HL-60 (cell line): ENCODE measurements at places on chromosomes 12 and 14.

GRCh38 chr14:32019276-32019675, 57.8 kb upstream of the ARHGAP5 start:
- DNase-seq = no peak

DNA sequence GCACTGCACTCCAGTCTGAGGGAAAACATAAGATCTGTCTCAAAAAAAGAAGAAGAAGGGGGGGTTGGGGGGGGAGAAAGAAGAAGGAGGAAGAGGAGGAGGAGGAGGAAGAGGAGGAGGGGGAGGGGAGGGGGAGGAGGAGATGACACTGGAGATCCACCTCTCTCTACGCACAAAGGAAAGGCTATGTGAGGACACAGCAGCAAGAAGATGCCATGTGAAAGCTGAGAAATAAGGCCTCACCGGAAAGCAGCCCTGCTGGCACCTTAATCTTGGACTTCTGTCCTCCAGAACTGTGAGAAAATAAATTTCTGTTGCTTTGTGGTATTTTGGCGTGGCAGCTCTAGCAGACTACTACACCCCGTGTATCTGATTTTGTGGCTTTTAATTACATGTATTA, 477.9 kb downstream of the MED13L start:
- no peak for DNase-seq

DNA sequence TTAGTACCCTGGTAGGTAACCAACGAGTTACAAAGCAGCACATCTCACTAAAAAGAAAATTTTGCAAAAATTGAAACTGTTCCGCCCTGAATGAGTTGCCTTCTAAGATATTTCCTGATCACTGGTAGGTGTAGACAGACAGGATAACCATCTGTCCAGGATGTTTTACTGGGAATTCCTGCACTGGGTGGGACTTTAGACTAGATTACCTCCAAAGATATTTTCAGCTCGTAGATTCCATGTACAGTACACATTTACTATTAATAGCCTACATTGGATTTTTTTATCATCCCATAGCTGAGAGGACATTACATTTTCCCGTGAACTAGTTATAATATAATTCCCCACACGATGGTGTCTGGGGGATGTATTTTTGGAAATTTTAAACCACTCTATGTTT, 139.6 kb downstream of the DYRK2 start:
- no peak for DNase-seq

GRCh38 chr12:67681105-67681778, 32.7 kb downstream of the DYRK2 start:
- no peak for DNase-seq

DNA sequence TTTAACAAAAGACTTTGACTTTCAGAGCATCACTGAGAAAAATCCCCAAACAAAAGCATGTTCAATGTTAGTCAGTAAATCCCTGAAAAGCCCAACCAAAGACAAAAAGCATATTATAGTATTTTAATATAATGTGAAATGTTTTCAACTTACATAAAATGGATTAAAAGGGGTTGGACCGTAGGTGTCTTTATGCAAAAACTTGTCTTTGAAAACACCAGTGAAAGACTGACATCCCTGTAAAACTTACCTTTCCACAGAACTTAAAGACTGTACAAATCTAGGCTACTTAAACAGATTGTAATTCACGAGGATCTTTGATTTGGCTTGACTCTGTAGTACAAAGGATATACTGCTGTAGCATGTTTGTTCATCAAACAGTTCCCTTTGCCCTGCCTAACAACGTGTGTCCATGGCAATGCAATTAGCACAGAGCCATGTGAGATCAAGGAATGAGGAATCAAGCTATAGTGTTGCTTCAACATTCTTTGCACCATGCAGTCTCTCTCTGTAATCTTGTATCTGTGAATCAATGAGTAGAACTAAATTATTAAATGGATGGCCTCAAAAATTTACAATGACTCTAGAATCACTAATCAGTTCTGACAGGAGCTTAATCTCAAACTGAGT, 138.5 kb upstream of the SYT1 start:
- no peak for DNase-seq

- no peak for DNase-seq
Observed at GRCh38 chr12:130788515-130788914, 50.5 kb downstream of the STX2 start.

GRCh38 chr12:113860950-113861349, 105.2 kb downstream of the RBM19 start:
- DNase-seq = peak; percentile 92

- DNase-seq = no peak
Observed at GRCh38 chr14:84750763-84751554, 779.0 kb upstream of the FLRT2 start.

- DNase-seq = no peak
Observed at GRCh38 chr12:52382854-52383253, 2.6 kb downstream of the KRT84 start.

DNA sequence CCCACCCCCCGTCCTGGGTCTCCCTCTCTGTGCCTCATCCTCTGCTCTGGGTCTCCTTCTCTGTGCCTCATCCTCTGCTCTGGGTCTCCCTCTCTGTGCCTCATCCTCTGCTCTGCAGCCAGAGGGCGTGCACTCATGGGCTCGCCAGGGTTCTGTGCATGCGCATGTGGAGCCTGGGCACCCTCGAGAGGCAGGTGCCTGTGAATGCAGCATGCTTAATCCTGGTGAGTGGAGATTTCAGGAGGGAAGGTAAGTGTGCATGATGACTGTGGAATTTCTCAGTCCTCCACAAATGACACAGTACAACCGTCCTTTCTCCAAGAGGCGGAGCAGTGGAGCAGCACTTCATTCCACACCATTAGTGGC, 65.2 kb downstream of the EP400 start:
- DNase-seq = no peak

- no peak for DNase-seq
Observed at GRCh38 chr14:104725772-104726548, 1.9 kb downstream of the ADSS1 start.

GRCh38 chr14:101781240-101782061, 19.9 kb downstream of the PPP2R5C start:
- DNase-seq = no peak

DNA sequence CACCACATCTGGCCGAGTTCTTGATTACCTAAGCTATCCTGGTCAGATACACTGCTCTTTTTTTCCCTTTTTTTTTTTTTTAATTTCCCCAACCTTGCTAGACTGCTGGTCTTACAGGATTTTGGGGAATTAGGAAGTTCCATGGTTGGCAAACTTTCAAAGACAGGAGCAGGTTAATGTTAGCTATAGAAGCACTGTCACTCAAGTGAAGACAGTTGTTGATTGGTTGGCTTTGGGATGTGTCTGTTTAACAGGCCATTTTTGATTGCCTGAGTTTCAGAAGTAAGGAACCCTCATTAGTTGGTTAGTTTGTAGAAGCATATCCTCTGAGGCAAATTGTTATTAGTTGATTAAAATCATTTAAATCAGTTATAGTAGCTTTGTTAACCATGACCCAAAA, 36.8 kb downstream of the RAP1B start:
- no peak for DNase-seq

GRCh38 chr12:130703733-130704375, 12.2 kb downstream of the RIMBP2 start:
- no peak for DNase-seq

DNA sequence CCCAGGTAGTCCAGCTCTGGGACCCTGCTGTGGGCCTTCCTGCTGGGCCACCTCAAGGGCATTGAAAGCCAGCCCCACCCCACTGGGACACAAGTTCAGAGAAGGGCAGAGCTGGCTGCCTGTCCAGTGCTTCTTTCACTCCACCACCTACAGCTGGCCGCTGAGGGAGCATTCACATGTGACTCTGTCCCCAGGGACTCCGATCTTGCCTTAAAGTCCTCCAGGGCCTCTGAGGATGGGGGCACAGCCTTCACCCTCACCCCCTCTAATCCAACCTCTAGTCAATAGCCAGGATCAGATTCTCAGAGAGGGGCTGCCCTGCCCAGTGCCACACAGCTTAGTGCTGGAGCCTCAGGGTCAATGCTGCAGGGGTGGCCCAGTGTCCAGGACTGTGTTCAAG, 5.0 kb upstream of the CYP46A1 start:
- DNase-seq = no peak

DNA sequence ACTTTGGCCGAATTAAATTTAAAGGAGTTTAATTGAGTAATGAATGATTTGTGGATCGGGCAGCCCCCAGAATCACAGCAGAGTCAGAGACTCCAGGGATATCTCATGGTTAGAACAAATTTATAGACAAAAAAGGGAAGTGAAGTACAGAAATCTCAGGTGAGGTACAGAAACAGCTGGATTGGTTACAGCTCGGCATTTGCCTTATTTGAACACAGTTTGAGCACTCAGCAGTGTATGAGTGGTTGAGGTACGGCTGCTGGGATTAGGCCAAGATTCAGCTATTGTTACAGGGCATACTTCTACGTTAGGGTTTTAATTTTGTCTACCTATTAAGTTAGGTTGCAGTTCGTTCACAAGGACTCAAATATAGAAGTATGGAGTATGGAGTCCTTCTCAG, 23.3 kb downstream of the CCDC38 start:
- no peak for DNase-seq

DNA sequence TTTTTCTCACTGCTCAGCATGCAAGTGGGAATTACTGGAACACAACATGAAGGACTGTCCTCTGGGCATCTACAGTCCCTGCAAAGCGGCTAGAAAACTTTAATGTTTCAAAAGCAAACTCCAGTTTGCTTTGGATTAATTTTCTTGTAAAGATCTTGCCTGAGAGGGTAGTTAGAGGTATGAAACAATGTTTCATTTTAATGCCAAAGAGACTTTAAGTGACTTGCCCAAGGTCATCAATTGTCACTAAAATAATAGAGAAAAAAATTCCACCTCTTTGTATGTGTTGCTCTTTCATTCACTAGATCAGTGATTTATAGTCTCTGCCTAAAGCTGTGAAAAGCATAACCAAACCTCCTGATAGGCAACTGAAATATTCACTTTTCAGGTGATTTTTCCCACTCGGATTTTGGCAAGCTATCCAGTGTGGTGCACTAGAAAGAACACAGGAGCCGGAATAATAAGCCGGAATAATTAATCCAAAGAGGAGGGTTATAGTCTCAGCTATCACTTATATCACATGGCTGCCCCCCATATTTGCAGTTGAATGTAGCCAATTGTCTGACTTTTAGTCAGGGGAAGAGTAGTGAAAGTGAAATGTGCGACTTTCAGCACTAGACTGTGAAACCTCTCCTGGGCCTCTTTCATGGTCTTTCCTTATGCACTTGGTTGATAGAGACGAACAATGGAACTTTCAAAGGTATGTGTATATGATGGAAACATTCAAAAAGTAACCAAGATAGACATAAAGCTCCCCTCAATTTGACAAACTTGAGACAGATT, 107.7 kb downstream of the SLC6A15 start:
- DNase-seq = no peak

DNA sequence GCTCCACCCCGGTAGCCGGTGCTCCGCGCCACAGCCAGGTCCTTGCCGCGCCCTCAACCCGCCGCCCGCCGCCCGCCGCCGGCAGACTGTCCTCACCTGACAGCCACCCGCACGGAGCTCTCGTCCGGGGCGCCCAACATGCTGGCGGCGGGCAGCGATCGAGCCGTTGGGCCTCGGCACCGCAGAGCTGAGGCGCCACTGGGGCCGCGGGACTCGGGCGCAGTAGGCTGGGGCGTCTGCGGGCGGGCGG, 164 bp downstream of the KIF21A start:
- no peak for DNase-seq

DNA sequence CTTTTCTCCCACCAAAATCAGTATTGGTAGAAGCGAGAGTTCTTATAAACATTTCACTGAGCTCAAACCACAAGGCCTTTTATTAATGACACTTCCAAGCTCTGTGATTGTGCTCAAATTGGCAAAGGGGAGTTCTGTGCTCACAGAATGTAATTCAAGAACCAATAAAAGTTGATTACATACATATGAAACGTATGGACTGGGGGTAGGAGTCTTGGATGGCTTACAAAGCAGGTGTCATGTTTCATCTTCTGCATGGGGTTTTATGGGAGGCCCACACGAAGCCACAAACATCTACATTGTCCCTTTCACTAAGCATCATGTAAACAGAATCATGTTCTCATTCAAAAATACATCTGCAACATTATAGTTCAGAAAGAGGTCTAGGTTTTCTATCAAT, 828.3 kb downstream of the VRK1 start:
- no peak for DNase-seq

DNA sequence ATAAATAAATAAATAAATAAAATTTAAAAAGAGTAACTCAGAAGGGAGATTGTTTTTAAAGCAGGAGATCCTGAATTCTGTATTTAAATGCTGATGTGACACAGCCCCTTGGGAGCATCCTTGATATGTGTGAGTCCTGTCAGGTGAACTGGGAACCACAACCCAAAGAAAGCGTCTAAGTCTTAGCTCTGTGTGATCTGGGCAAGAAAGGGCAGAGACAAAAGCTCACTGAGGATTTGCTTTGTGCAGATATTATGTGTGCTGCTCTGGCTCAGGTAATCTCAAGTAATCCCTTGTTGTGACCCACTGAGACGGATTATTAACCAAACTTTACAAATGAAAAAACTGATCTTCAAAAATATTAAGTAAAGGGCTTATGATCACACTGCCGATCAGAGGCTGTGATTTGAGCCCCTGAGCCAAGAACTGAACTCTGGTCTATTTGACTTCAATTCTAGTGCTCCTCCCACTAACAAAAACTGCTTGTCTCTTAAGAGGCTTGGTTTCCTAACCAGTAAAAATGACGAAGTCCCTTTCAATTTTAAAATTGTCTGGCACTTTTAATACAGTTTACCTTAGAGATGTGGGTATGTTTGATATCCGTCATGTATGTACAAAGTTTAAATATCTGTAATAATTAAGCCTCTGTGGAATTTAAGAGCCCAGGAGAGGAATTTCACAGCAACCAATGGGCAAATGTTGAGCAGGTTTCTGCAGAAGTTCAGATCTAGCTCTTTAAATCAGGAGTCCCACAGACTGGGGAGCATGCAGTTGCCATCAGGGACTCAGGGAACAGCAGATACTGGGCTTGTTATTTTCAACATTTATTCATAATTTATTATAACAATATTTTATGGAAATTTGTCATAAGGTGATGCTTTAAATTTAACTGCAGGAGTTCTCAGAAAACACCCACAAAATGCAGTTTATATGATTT, 46.1 kb downstream of the CPM start:
- DNase-seq = no peak

GRCh38 chr14:91364524-91365270, 52.9 kb downstream of the CCDC88C start:
- no peak for DNase-seq

DNA sequence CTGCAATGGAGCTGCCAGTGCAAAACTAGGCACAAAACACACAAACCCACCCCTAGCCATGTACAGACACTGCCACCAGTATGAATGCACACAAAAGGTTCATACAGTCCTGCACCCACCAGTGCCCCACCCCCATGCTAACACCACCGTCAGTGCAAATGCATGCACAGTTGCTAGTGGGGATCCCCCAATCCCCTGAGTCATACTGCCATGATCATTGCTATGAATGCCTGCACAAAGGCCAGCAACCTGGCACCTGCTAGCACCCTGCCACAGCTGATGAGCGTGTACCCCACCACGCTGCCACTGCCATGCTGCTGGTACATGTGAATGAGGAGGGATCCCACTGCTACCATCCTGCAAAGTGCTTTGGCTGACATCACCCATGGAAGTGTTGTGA, 23.9 kb downstream of the PZP start:
- no peak for DNase-seq
